ENCODE measurements at places on chromosomes 3 and 15.

DNA sequence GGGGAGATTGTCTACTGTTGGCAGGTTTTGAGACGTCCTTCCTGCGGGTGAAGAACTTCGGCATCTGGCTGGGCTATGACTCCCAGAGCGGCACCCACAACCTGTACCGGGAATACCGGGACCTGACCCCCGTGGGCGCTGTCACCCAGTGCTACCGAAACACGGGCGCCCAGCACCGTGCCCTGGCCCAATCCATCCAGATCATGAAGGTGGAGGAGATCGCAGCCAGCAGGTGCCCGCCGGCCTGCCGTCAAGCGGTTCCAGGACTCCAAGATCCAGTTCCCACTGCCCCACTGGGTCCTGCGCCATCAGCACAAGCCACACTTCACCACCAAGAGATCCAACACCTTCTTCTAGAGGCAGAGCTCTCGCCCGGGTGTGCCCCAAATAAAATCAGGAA, 194.9 kb upstream of the EPHA6 start:
- DNase-seq: no peak

- DNase-seq: no peak
Observed at GRCh38 chr3:173789530-173790162, 392.1 kb downstream of the NLGN1 start.

GRCh38 chr3:16406579-16406978, 106.9 kb downstream of the RFTN1 start:
- DNase-seq: no peak

DNA sequence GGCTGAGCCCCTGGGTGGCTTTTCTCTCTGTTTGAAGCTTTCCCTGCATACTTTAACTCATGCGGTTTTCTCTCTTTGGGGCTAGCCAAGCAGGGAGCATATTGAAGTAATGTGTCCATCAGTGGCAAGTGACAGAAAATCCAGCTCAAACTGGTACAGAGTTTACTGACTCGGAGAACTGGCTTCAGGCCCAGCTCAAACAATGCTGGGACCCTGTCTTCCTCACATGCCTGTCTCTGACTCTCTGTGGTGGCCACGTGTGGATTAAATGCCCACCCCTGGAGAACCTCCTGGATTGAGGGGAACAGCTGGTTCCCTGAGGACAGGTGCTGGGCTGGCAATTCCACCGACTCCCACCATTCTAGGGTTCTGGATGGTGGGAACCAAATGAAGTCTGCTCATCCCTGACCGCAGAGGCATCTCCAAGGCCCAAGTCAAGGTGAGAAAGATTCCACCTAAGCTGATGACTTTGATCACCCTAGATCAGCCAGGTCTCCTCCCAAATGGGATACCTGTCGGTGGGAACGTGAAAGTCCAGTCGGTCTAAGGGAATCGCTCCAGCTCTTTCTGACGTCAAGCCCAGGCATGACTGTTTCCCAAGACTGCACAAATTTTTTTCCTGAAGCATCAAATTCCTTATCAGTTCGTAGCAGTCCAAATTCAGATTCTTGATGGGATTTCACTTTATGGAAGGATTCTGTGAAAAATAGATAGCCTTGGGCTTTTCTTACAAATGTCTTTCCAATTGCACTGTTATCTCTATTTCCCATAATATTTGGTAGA, 16.3 kb upstream of the HDAC11 start:
- no peak for DNase-seq

DNA sequence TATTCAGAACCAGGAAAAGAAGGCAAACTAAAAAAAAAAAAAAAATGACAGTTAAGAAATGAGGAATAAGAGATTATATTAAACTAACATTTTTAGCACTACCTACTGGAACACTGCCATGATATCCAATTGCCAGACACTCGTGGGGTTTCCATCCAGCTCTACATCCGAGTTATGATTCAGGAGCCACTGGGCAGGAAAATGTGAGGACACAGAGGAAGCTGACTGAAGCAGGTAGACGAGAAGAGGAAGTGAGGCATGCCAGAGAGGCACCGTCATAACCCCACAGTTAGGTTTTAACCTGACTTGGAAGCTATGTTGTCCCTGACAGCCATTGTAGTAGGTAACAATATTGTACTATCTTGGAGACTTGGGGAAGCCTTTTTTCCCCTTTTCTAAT, 495.0 kb downstream of the NLGN1 start:
- no peak for DNase-seq

DNA sequence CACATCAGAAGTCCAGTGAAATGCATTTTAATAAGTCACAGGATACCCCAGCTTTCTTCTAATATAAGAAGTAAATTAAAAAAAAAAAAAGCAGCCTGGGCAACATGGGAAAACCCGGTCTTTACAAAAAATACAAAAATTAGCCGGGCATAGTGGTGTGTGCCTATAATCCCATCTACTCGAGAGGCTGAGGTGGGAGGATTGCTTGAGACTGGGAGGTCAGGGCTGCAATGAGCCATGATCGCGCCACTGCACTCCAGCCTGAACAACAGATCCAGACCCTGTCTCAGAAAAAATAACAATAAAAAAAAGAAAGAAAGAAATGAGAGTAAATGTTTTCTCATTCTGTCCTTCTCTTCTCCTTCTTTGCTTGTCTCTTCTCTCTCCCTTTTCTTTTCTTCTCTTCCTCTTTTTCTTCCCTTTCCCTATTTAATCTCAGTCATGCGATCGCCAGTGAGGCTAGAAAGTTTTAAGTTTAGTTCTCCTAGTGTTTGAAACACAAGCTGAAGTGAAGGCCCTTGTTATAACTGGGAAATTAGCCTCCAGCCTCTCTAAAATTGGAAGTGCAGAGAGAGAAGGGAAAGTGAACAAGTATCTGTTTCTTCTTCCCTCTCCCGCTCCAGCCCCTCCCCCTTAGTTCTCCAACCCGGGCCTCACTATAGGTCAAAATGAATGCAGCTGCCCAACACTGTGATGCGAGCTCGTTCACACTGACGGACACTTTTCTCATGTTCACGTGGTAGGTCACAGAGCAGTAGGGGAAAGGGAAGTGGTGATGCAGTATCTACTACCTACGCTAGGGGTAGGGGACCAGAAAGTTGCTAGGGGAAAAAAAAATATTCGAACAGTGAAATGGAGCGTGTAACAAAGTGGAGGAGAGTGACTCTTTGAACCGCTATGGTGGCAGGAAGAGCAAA, 23.5 kb upstream of the TSC22D2 start:
- no peak for DNase-seq

- no peak for DNase-seq
Observed at GRCh38 chr3:128488991-128489673, 3.9 kb downstream of the GATA2 start.

DNA sequence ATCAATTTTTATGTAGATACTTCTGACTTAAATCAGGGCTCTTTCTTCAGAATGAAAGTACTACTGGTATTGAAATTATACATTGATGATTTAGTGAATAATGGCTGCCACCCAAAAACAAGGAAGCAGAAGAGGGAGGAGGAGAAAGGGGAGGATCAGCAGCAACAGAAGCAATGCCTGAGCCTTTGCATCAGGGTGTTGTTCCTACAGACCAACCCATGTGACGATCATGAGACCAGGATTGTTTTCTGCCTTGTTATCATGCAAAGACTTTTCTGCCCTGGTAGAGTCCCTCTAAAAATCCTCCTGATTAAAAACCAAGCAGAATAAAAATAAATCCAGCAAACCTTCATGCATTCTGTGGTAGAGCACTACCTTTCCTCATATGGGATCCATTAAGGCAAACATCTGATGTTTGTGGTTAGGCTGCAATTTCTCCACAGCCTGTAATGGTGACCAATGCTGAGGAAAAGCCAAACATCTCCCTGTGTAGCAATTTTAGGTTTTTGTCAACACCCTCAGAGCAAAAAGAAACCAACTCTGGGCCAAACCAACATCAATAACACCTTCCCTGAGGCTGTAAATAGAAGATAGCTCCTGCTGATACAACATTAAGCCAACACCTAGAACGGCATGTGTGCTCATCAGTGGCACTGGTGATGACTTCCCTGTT, 191.7 kb downstream of the ATP8B4 start:
- DNase-seq: no peak

DNA sequence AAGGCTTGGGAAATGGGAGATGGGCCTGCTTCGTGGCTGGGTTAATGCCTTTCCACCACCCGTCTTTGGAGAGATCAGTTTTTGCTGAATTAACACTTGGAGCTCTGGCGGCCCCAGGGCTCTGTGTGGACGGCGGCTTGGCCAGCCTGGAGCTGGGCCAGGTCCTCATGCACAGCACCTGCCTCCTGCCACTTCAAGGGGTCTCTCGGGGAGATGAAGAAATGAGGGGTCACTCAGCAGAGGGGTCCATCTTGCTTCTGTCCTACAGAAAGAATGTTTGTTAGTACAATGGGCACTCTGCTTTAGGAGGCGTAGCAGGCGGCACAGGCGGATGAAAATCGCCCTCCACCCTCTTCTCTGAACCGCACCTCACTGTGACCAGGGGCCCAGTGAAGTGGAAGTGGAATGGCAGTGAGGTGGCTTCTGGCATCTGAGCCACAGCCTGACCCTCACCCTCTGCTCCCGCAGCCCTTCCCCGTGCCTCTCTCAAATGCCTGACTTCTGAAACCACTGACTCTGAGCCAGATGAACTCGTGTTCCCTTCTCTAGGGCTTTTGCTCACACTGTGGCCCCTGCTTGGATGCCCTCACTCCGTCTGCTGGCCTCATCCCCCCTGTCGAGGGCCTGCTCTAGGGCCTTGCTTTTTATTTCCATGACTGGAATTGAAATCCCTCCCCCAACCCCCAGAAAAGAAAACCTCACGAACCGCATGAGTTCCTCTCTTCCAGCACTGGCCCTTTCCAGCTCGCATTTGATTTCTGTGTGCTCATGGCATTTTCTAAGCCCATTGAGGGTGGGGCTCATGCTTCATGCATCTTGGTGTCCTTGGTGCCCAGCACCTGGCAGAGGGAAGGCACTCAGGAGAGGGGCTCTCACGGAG, 42.2 kb downstream of the CHDH start:
- no peak for DNase-seq

- no peak for DNase-seq
Observed at GRCh38 chr15:78650022-78650421, 9.0 kb upstream of the CHRNB4 start.

- DNase-seq: no peak
Observed at GRCh38 chr15:40052604-40053003, 13.6 kb upstream of the SRP14 start.

DNA sequence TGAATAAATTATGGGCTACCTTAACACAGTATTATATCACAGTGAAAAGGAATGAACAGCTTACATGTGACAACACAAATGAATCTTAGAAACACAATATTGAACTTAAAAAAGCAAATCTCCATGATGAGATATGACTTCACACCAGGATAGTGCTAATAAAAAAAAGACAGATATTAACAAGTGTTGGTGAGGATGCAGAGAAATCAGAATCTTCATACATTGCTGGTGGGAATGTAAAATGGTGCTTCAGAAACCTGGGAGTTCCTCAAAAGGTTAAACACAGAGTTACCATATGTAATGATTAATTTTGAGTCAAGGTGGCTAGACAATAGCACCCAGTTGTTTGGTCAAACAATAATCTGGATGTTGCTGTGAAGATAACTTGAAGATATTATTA, 51.4 kb downstream of the HSPBAP1 start:
- no peak for DNase-seq

GRCh38 chr15:60529332-60529731, 50.4 kb upstream of the ICE2 start:
- no peak for DNase-seq
